ENCODE measurements at places on chromosomes 3 and 15.

GRCh38 chr3:117149584-117149983 is 440.0 kb downstream of the TUSC7 start:
- DNase-seq = no peak

- DNase-seq = peak; percentile 27
Measured at GRCh38 chr3:182925330-182925943, 54.9 kb downstream of the DCUN1D1 start.

GRCh38 chr3:124032311-124032880 is 40.5 kb upstream of the ROPN1 start:
- peak; percentile 51 for DNase-seq

DNA sequence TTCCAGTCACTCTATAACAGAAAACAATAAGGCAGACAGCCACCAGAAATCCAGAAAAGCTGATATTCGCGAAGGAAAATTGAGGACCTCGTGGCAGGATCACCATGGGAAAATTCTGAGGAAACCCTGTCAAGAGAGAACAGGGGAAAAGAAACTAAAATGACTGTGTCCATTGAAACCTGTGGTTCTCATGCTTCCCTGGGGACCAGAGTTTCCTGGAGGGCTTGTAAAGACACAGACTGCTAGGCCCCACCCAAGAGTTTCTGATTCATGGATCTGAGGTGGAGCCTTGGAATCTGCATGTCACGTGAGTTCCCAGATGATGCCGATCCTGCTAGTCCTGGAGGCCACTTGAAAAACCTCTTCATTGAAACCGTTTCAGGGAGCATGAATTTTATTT is 420.5 kb downstream of the EPHB1 start:
- peak; percentile 8 for DNase-seq

DNA sequence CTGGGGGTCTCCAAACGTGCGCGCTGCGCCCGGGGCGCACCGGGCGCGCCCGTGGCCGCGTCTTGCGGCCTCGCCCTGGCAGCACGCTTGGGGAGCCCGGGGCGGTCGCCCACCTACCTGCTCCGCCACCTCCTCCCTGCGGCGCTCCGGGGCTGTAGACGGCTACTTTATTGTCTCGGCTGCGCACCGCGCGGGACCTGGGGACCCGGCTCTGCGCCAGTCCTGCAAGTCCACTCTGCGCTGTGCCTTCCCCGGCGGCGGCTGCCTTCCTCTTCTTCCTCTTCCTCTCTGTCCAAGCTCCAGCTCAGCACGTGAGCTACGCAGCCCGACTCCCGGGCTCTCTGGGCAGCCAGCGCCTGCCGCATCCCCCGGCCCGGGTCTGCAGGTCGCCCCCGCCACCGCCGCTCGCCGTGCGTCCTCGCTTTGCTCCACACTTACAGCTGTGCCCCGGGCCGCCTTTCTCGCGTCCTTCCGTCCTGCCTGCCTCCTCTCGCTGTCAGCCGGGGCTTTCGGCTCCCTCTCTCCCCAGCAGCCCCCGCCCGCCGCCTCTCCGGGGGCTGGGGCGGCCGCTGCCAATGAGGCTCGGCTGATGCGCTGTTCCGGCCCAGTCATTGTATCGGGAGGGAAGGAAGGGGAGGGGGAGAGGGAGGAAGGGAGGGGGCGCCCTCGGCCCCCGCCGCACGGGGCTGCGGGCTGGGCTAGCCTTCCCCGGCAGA is 156.4 kb upstream of the FRMD4B start:
- DNase-seq = peak; percentile 6

GRCh38 chr15:52749258-52749657 is 40.9 kb downstream of the ONECUT1 start:
- no peak for DNase-seq

- DNase-seq = no peak
Measured at GRCh38 chr3:28326458-28326926, 22.0 kb upstream of the ZCWPW2 start.

- no peak for DNase-seq
Measured at GRCh38 chr15:67030036-67030762, 35.2 kb upstream of the SMAD3 start.

DNA sequence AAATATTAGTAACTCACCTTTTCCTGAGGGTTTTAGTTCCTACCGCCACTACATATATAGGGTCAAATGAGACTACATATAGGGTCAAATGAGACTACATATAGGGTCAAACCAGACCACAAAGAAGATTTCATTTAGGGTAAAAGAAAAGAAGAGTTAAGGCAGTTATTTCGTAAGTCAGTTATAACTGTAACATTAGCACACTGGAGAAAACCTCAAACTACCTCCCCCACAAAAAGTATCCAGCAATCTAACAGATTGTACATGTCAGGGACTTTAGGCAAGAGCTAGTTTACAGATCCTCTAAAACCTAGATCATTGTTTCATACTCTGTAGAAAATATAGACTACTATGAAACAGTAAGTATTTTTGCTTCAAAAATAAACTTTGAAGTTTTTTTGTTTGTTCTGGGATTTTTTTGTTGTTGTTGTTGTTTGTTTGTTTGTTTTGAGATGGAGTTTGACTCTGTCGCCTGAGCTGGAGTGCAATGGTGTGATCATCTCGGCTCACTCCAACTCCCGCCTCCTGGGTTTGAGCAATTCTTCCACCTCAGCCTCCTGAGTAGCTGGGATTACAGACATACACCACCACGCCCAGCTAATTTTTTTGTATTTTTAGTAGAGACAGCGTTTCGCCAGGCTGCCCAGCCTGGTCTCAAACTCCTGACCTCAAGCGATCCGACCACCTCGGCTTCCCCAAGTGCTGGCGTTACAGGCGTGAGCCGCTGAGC is 92.4 kb upstream of the CGNL1 start:
- no peak for DNase-seq

DNA sequence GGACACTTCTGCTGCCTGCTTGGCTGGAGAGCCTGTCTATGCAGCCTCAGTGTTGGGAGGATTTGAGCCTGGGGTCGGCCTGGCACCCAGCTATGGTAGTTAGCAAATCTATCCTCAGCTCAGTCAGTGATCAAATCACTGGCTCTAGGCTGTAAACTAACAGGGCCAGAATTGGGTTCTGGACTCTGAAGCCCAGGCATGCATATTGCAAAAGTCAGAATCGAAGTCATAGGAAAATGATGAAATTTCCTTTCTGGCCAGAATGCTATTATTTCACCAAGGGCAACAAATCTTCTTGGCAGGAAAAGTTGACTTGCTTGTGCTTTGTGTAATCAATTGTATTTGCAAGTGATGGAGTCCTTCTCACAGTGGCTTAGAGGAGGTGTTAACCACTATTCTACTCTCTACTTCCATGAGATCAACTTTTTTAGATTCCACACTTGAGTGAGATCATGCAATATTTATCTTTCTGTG is 482.6 kb upstream of the TPRG1 start:
- DNase-seq = peak; percentile 81

DNA sequence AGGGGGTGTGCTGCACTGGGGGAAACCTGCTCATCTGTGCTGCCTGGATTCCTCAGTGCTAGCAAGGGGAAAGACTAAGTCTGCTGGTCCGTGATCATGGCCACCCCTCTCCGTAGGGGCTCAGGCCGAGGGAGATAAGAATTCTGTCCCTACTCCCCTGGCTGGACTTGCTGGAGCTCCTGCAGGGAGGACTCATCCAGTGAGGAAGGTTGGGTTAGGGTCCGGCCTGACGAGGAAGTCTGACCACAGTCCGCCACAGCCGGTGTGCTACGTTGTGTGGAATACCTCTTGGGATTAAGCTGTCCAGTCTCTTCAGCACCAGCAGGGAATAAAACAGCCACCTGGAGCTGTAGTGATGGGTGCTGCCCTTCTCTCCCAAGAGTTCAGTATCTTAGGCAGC is 1309.1 kb upstream of the CADM2 start:
- DNase-seq = no peak

- DNase-seq = no peak
Measured at GRCh38 chr3:130671545-130672312, 74.9 kb downstream of the PIK3R4 start.

DNA sequence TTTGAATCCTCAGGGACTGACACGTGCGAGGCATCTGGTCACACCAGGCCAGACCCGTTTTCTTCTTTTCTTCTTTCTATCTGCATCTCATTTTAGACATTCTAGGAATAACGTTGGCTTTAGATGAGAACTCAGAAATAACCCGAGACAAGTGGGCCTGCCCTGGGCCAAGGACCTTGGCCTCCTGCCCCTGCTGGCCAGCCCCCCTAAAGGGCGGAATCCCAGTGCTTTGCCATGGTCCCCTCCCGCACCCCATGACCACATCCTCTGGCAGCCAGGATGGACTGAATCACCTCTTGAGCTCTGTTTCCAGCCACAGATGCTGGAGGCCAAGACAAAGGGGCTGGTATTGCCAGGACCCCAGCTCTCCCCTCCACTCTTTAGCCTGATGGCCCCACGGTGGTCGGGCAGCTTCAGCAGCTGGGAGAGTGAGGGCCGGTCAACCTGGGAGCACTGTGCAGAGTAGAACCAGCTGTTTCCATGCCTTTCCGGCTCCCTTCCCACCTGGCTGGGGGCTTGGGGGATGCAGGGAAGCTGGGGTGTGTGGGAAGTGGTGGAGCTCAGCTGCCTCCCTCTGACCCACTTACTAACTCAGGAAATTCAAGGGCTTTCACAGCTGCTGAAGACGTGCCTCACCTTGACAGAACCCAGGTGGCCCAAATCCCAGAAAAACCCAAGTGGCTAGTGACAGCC is 190.9 kb downstream of the FAM43A start:
- no peak for DNase-seq

DNA sequence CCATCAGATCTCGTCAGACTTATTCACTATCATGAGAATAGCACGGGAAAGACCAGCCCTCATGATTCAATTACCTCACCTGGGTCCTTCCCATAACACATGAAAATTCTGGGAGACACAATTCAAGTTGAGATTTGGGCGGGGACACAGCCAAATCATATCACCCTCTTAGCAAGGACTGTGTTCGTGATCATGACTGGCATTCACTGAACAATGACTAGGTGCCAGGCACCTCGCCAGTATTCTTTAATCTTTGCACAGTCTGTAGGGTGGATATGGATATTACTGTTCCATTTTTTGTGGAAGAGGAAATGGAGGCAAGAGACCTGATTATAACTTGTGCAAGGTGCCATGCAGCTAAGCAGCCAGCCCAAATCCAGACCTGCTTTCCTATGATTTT is 77.5 kb downstream of the IGF1R start:
- no peak for DNase-seq

DNA sequence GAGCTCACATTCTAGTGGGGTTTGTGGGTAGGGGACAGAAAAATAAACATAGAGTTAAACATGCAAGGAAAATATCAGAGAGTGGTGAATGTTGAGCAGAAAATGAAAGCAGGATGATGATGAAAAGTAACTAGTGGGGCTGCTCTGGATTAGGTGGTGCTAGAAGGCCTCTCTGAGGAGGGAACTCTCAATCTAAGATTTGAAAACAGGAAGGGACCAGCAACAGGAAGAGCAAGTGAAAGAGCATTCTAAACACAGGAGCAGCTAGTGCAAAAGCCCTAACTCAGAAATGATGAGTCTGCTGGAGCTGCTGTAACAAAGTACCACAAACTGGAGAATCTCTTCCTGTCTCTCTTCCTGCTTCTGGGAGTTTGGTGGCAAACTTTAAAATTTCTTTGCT is 468.6 kb upstream of the AGTR1 start:
- DNase-seq = peak; percentile 6

GRCh38 chr15:74786551-74787165 is 4.8 kb downstream of the CSK start:
- DNase-seq = no peak

DNA sequence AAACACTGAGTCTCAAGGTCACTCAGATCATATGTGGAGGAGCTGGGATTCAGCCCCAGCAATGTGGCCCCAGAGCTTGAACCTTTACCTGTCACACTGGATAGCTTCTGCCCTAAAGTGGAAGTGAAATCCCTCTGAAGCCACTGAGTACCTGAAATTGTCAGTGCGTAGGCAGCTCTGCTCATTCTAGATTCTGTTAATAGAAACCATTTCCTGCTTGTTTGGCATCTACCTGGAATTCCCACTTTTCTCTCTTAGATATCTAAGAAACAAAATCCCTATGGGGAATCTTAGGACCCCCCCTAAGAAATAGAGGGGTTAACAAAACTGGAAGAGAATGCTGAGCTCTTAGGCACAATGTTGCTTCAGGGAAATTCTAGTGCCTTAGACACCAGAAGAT is 29.8 kb downstream of the FBXL22 start:
- no peak for DNase-seq

DNA sequence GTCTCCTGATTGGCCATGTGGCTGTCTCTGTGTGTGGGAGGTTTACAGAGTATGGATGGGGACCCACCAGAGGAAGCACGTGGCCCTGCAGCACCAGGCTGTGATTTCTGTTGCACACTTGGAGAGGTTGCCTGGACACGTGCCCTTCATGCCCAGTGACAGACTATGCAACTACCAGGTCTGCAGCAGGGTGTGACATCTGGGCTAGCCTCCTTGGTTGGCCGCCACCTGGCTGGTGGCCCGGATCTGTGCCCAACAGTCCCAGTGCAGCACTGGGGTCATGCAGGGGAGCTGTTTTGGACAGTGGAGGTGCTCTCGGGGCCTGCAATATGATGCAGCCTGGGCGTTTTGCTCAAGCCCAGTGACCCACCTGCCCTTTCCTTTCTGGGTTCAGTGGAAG is 212.5 kb downstream of the UBE3A start:
- no peak for DNase-seq

GRCh38 chr3:195119461-195120266 is 151.3 kb downstream of the XXYLT1 start:
- peak; percentile 93 for DNase-seq

DNA sequence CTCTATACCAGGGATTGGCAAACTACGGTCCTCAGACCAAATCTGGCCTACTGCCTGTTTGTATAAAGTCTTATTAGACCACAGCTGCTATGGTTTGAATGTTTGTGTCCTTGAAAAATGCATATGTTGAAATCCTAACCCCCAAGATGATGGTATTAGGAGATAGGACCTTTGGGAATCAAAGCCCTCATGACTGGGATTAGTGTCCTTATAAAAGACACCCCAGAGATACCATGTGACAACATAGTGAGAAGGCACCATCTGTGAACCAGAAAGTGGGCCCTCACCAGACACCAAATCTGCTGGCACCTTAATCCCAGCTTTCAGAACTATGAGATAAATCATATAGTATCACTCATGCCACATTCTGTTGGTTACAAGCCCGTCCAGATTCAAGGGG is 7.4 kb downstream of the HMCES start:
- DNase-seq = peak; percentile 20

- DNase-seq = no peak
Measured at GRCh38 chr15:99590913-99591646, 25.3 kb downstream of the MEF2A start.

DNA sequence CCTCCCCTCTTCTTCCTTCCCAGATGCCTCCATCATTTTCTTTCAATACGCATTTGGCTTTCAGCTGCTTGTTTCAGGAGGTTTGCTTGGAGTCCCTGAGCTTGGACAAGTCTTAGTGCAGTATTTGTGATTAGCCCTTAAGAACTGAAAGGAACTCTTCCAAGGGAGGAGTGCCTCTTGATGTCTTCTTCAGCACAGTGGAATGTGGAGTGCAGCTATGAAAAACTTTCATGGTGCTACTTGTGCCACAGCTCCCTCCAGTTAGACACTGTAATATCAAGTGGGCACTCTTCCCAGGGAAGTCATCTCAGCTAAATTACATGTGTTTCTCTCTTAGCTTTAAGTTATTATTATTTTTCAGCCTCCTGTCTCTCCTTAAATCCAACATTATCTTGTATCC is 173.1 kb downstream of the NECTIN3 start:
- DNase-seq = peak; percentile 46

GRCh38 chr15:60087561-60087960 is 83.5 kb downstream of the FOXB1 start:
- DNase-seq = no peak

Data from fibroblast of skin of scalp (primary cell).